ENCODE measurements at places on chromosomes 4 and X.
A peak's percentile ranks its signal among the peaks of the same experiment; 100 is the strongest.

GRCh38 chr4:110155654-110156053 is 42.8 kb downstream of the ELOVL6 start:
- DNase-seq, result no peak

GRCh38 chr4:16415751-16416150 is 189.5 kb upstream of the TAPT1 start:
- no peak for DNase-seq

DNA sequence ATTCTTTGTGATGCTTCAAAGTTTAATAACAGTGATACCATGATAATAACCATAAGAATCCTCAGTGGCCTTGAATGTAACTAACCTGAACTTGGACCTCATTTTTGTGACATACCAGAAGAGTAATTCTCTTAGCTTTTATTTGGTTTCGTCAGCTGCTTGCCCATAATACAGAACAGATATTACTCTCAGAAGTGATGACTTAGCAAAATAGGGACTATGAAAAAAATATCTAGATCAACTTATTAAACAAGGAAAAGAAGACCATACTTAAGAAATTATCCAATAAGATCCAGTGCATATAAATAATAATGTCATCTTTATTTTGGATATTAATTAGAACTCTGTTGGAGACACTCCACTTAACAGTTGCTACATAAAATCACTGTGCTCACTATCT is 236.9 kb upstream of the GPC4 start:
- DNase-seq, result no peak

DNA sequence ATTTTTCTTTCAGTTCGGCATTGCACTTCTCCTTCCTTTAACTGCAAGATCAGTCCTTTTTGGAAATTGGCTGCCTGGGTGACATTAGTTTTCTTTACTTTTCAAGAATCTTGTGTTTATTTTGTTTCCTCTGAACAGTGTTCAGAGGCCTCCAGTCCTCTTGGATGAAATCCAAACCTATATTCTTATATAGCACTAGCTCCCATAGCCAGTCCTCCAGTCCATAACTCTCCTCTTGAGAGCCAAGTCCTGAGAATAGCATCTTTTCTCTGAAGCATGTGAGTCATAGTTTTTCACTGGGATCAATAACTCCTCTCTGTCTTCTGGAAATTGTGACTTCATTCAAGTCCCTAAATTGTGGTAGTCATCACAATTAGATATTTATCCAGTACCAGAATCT is 357.5 kb downstream of the RAPGEF2 start:
- no peak for DNase-seq

DNA sequence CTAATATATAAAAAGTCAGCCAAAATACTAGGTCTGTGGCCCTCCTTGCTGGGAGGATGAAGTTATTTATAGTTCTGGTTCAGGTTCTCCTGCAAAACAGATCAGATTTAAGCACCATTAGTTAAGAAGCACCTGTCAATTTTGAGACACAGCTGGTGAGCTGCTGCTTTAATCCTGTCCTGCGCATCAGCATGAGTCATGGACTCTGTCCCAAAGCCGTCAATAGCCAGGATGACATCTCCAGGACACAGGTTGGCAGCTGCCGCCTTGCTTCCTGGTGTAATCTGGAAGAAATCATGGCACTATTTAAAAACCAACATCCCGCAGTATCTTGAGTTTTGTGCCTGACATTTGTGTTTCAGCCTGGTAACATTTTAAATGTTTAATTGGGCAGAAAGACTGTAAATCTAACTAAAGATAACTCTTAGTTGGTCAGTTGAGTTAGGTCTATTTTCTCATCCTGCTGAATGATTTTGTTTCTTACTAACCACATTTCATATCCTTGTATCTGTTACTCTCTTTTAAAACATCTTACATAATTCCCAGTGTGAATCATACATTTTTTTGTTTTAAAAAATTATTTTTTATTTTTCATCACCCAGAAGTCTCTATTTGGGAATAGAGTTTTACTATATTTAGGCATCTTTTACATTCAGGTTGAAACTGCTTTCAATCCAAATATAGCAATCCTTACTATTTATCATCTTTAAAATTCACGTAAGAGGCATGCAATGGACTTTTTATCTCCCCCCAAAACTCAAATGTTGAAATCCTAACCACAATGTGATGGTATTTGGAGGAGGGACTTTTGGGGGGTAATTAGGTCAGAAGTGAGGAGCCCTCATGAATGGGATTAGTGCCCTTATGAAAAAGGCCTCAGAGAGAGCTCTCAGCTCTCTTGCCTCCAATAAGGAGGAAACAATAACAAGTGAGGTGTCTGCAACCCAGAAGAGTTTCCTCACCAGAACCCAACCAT is 10.1 kb downstream of the PDLIM3 start:
- DNase-seq, result no peak

GRCh38 chr4:128454881-128455280 is 167.3 kb upstream of the PGRMC2 start:
- DNase-seq, result no peak

GRCh38 chrX:118114971-118115370 is 1.6 kb downstream of the KLHL13 start:
- DNase-seq, result no peak

- no peak for DNase-seq
These were observed 419.3 kb upstream of the ADGRL3 start for GRCh38 chr4:60780874-60781273.

GRCh38 chrX:53435997-53436396 is 1.8 kb upstream of the HSD17B10 start:
- DNase-seq, result no peak

GRCh38 chr4:101321481-101322042 is 25.8 kb downstream of the PPP3CA start:
- no peak for DNase-seq

- DNase-seq, result no peak
These were observed 37.8 kb upstream of the FUNDC1 start for GRCh38 chrX:44580466-44580865.

DNA sequence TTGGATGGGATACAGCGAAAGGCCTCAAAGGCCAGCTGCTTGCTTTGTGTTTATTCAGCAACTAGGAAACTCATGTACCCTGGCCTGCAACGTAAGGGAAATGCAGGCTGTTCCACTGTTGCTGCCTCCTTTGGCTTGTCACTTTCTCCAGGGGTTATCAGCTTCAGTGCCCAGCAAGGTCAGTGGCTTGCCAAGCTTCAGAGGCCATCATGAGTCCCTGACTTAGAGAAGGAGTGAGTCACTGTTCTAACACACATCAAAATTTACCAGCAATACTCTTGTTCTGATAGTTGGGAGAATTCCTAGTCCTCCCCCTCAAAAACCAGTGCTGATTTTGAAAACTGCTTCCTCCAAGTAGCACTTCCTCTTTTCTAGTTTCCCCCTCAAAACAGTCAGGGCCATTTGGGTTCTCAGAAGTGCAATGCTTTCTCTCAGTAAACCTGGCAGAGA is 250.8 kb downstream of the ARHGAP24 start:
- no peak for DNase-seq

DNA sequence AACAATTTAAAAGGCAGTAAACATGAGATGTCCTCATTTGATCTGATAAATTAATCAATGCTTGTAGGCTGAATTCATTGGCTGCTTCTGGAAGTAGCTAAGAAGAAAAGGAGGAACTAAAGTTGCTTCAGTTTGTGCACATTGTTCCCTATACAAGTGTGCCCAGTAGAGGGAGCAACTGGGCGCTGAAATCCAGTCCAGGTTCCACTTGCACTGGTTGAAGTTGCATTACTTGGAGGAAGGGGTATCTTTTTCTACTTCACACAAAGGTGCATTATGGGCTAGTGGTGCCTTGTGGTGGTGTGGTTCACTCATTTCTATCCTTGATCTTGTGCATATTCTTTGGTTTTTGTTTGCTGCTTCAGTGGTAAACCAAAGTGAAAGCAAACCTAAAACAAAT is 67.9 kb upstream of the SOX3 start:
- DNase-seq, result no peak

- DNase-seq, result no peak
These were observed 14.0 kb downstream of the ARHGEF6 start for GRCh38 chrX:136766785-136767103.

DNA sequence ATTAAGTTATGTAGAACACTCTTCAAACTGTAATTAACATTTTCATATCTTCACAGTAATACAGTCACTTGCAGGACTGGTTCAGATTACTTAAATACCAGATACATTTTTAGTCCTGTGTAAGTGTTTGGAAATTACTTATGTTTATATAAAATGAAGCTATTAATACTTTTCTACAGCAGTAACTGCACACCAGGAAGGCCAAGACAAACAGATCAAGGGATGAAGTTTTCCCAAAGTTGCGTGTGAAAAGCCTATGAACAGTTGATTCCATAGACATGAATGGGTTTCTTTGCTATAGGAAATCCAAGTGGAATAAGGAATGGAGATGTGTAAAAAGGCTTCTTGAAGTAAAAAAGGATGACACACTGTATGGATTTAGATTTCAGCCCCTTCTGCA is 28.9 kb upstream of the DRP2 start:
- no peak for DNase-seq

DNA sequence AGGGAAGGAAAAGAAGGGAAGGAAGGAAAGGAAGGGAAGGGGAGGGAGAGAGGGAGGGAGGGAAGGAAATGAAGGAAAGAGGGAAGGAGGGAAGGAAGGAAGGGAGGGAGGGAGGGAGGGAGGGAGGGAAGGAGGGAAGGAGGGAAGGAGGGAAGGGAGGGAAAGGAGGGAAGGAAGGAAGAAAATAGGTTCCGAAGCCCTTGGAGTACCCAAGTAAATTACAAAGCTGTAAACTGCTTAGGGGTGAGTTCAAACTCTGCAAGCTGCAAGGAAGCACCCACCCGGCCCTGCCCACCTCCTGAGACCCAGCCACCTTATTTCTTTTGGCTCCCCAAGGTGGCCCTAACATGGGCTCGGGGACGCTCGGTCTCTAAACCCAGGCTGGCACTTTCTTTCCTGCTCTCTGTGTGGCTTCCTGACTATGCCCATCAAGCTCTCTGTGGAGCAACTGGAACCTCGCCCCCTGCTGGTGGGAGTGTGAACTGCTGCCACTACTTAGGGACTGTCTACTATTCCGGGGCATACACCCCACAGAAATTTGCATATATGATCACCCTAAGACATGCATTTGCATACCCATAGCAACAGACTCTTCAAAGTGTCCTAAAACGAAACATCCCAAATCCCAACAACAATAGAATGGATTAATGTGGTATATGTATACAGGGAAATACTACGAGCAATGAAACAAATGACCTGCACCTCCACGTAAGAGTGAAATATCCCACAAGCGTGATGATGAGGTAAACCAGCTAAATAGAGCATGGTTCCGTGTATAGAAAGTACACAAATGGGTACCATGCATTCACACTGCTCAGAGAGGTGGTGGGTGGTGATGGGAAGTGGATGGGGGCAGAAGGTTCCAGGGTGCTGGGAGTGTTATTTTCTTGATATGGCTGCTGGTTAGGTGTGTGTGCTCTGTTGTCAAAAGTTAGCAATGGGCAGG is 151.7 kb upstream of the TBL1X start:
- peak; percentile 68 for DNase-seq

DNA sequence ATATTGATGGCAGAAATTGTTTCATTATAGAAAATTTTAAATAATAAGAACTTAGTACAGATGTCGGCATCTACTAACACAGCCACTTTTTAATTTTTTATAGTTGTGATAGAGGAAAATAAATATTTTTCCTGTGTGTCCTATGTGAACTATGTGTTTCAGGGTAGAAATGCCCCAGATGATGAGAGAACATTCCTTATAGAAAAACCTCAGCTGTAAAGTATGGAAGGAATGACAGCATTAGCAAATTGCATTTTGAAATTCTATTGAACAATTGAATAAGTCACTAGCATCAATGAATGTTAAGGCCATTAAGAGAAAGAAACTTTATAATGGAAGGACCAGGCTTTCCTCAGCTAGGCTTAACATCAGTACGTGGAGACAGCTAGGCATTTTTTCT is 149.2 kb downstream of the CFAP299 start:
- no peak for DNase-seq

- DNase-seq, result no peak
These were observed 498.1 kb upstream of the FSTL5 start for GRCh38 chr4:162661913-162662312.

GRCh38 chr4:73919691-73920090 is 50.5 kb downstream of the CXCL1 start:
- no peak for DNase-seq

GRCh38 chr4:112402098-112402497 is 104.9 kb downstream of the ALPK1 start:
- DNase-seq, result no peak

DNA sequence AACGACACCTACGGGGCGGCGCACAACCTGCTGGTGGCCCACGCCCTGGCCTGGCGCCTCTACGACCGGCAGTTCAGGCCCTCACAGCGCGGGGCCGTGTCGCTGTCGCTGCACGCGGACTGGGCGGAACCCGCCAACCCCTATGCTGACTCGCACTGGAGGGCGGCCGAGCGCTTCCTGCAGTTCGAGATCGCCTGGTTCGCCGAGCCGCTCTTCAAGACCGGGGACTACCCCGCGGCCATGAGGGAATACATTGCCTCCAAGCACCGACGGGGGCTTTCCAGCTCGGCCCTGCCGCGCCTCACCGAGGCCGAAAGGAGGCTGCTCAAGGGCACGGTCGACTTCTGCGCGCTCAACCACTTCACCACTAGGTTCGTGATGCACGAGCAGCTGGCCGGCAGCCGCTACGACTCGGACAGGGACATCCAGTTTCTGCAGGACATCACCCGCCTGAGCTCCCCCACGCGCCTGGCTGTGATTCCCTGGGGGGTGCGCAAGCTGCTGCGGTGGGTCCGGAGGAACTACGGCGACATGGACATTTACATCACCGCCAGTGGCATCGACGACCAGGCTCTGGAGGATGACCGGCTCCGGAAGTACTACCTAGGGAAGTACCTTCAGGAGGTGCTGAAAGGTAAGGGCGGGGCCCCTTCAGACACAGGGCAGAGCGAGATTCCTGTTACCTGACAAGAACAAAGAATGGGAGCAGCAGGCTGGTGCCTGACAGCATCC is 11.7 kb downstream of the RPL9 start:
- DNase-seq, result no peak

GRCh38 chr4:183202523-183202922 is 103.5 kb downstream of the WWC2 start:
- DNase-seq, result no peak

DNA sequence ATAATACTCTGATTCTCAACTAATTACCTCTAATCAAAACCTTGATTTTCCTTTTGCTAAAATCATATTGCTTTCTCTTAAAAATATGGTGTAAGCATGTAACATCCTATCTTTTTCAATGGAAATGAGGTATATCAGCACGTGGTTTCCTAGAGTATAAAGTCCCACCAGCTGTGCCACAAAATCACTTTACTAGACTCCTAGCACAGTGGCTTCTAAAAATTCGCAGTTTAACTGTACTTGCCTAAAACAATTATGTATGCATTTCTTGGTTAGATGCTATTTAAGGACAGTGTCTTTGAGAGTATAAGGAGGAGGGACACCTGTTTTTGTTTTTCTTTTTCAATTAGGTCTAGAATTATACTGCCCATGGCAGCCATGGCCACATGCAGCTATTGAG is 62.8 kb downstream of the GK start:
- no peak for DNase-seq

GRCh38 chr4:87311684-87312083 is 11.0 kb downstream of the HSD17B13 start:
- no peak for DNase-seq

GRCh38 chr4:138663883-138664282 is 351.7 kb upstream of the NOCT start:
- no peak for DNase-seq
